ENCODE measurements at places on chromosomes 7 and 10.

GRCh38 chr10:103742824-103743223 is 112.6 kb downstream of the SH3PXD2A start:
- DNase-seq = no peak

GRCh38 chr10:74887614-74888284 is 61.3 kb downstream of the KAT6B start:
- DNase-seq = no peak

GRCh38 chr10:113547426-113547825 is 5.4 kb upstream of the HABP2 start:
- no peak for DNase-seq

GRCh38 chr10:26502986-26503385 is 64.8 kb downstream of the APBB1IP start:
- DNase-seq = no peak

GRCh38 chr10:62993121-62993520 is 140.0 kb upstream of the NRBF2 start:
- DNase-seq = no peak

All from hematopoietic multipotent progenitor cell treated with erythropoietin and hydrocortisone succinate and interleukin-3 and kit ligand, for 4 days (in vitro differentiated cells).